ENCODE measurements at places on chromosomes 12 and 14. TPM values are rescaled to one million over a fixed set of nuclear protein-coding genes. Genes with fewer than 3 reads are reported as not detected.

The LALBA gene
- total RNA-seq: not detected

The CCDC59 gene
- 50.8 TPM for total RNA-seq

GRCh38 chr12:946212-946611, 3.3 kb downstream of the RAD52 start:
- no peak for DNase-seq

DNA sequence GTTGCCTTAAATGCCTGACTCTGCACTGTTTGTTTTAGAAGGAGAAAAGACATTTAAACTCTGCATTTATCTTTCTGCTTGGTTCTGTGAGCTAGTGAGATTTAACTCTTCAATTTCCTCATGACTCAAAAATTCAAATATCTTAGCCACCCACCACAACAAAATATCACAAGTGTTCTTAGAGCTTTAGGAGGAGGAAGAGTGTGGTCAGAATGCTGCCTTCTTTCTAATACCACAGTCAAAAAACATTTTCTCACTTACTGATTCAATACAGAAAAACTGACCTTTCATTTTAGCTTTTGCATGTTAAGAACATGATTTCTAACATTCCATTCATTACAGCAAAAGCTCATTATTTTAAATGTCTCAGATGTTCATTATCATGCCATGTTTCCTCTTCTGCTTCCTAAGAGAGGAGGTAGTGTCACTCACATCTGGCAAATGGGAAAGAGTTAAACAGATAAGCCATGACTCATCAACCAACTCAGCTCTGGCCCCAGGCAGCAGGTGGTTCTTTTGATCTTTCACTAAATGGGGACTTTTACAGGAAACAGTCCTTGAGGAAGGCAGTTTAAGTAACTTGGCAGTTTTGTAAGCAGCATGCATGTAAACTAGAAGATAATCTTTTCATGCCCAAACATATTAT, 56.4 kb upstream of the RNU6-8 start:
- no peak for DNase-seq

DNA sequence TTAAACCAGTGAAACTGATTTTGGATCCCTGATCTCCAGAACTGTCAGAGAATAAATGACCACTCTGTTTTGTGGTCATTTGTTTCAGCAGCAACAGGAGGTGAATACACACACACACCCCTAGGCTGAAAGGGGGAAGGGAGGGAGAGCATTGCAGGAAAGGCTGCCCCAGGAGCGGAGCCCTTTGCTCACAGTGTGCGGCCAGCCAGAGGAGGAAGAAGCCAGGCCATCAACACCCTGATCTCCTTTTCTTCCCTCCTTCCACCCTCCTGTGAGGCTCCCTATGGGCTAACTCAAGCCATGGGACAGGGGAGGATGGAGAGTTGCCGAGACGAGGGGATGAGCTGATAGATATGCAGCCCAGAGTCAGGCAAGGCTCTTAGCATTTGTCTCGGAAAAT, 211.9 kb downstream of the TBX5 start:
- DNase-seq: no peak

DNA sequence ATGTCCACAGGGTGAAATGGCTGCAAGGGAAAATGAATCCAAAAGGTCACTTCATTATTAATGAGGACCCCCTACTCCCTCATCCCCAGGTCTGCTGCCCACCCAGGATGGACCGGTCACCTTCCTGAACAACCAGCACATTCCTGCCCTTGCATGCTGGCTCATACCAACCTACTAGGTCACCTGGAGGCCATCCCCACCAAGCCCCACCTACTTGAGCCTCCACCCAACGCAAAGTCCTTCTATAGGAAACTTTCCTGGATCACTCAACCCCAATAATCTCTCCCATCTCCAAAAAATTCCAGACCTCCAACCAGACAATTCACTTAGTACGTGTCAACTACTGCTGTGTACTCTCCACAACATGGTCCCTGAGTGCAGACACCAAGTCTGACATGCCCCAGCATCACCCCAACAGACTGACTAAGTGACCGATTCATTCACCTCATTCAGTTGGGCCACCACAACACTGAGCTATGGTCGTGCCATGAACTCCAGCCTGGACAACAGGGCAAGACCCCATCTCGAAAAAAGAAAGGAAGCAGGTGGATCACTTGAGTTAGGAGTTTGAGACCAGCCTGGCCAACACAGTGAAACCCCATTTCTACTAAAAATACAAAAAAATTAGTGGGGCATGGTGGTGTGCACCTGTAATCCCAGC, 18.1 kb downstream of the CLMN start:
- no peak for DNase-seq

DNA sequence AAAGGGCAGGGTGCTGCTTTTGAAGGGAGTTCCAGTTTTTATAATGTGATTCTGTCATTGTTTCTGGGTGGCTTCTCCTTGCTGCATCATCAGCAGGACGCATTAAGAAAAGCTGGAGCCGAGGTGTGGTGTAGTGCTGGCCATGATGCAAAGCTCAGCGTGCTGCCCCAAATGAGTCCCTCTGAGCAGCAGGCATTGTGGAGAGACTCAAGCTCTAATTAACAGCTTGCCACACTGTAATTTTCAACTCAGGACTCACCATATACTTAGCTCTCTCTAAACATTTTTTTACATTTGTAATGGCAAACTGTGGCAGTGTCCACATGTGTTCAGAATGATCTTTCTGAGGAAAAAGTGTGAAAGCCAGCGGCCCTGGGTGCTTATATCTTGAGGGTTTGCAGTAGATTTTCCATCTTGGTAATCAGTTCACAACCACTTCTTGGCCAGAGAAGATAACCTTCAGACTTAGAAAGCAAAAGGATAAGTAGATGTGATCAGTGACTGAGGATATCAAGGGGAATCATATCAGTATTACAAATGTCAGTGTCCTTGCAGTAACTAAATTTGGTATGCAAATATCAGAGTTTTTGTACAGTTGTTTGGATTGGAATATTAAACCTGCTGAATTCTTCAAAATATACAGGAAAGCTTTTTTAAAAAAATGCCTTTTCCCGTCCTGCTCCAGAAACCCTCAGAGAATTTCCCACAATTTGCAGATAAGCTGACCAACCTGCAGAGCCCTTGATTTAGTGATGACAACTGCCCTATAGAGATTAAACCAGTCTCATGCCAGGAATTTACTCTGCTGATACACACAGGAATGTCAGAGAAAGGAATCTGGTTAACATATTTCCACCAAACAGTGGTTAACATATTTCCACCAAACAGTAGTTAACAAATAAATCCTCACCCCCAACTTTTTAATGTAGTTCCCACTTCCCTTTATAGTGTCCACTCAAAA, 63.6 kb downstream of the DAAM1 start:
- no peak for DNase-seq

DNA sequence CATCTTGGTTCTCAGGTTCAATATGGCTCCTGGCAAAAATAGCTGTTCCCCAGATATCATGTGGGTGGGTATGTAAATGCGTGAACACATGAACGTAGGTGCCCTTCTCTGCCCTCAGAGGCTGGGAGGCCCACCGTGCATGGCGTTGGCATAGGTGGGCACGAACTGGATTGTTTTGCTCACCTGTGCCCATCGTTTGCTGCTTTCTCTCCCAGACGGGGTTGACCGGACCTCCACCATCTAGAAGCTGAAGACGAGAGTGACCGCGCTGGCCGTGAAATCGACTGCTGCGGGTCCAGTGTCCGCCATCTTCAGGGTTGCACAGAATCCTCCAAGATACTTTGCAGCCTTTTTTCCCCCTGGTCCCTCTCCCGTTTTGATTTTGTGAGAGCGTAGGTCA, 113.9 kb downstream of the GCH1 start:
- no peak for DNase-seq

DNA sequence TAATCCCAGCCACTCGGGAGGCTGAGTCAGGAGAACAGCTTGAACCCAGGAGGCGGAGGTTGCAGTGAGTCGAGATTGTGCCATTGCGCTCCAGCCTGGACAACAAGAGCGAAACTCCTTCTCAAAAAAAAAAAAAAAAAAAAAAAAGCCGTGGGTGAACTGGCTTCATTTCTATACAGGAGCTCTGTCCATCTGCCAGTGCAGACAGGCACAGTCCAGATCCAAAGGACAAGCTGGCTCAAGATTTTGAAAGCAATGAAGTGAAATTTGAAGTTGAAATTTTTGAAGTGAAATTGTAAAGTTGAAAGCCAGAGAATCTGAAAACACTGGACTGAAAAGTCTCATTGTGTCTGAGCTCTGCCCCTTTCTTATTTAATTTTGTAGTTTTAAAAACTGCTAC, 134.7 kb downstream of the CALM1 start:
- no peak for DNase-seq

- no peak for DNase-seq
Observed at GRCh38 chr12:82144505-82144904, 213.7 kb downstream of the CCDC59 start.

DNA sequence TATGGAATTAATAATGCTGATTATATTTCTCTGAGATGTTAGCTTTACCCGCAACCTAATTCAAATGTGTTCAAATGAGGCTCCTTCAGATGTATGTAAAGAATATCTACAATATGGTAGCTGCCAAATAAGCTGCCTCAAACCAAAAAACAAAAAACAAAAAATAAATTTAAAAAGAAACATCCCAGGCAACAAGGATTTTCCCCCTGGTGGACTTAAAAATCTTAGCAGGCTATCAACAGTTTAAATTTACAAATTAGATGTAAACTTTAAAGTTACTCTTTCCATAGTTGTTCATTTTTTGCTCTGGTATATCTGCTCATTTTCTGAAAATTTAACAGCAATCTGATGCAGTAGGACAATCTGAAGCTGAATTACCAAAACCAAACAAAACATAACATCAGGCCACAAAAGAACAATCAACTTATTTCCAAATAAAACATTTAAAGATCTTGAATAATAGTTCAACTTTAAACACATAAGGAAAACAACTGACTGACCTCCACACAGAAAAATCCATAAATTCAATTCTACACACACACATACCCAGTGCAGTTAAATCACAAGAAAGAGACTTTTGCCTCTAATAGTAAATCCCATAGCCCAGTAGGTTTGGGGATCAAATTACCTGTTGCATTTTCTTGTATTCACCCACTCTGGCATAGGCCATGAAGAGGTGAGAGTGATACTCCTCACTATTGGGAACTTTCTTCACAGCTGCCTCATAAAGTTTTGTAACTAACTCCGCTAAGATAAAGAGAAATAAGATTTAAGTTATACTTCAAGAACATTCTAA, 21.3 kb downstream of the NAA25 start:
- DNase-seq: no peak

- peak; percentile 75 for DNase-seq
Observed at GRCh38 chr12:12008931-12009611, 61.7 kb upstream of the BCL2L14 start.

The CLMN gene
- total RNA-seq: 0.42 TPM

DNA sequence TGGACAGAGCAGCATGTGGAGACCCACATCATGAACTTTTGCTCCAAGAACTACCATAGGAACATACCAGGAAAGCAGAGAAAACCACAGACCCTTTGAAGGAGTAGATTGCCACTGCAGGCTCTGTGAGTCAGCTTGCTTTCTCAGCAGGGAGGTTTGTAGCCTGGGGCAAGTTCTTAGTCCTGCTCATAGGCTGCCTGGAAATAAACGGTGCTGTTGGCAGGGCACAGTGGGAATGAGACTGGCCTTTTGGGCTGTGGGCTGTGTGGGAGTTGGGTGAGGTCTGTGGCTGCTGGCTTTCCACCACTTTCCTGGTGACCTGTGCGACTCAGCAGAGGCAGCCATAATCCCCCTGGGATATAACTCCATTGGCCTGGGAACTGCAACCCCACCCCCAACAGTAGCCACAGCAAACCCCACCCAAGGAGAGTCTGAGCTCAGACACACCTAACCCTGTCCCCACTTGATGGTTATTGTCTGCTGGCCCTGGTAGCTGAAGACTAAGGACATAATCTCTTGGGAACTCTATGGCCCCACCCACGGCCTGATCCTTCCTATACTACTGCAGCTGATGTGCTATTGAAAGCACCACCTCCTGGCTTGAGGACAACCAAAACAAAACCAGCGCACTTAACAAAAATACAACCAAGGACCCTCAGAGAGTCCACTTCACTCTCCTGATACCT, 192.1 kb upstream of the GARIN6 start:
- DNase-seq: no peak

GRCh38 chr12:89352492-89353187, at the start of gene DUSP6:
TSS of gene DUSP6 (minus strand) at chr12:89352501. CDS start at chr12:89352039, 462 bp downstream.
- DNase-seq: peak; percentile 98

The KLHL33 gene
- total RNA-seq: 0.44 TPM

The TTC8 gene
- 2.5 TPM for total RNA-seq

The CCDC38 gene
- 0.50 TPM for total RNA-seq

- DNase-seq: no peak
Observed at GRCh38 chr12:18141048-18141982, 51.3 kb upstream of the RERGL start.

DNA sequence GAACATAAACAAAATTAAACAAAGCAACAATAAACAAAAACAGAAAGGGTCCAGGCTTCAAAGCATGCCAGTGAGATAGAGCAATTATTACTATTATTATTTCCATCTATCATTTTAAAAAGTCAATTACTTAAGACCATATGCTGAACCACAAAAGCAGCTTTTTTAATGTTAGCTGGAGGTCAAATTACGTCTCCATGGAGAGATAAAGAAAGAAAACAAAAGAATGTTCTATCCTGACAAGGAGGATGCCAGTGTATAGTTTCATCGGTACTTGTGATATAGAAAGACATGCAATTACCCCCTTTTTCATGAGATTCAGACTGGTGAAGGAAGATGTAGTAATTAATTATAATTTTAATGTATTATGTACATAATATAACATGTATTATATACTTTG, 81.6 kb upstream of the DCN start:
- no peak for DNase-seq

The OR6C2 gene
- total RNA-seq: not detected

The E2F7 gene
- total RNA-seq: 26.1 TPM

The RCOR1 gene
- total RNA-seq: 18.3 TPM

DNA sequence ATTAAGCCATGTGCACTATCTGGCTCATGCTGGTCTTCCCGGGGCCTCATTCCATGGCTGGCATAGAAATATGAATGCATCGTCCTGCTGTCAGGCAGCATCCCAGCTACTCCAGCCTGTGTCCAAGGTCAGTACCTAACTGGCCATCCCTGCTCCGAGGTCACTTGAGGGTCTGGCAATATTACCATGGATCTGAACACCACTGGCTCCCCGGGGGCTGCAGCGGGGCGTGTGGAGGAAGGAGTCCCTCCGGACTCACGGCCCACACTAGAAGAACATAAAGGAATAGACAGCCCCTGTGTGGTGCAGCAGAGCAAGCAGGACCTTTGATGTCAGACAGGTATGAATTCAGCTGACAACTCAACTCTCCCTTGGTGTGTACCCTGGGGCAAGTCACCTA, 19.2 kb downstream of the ESRRB start:
- DNase-seq: no peak

- no peak for DNase-seq
Observed at GRCh38 chr12:98735821-98736220, 90.7 kb downstream of the APAF1 start.
